CD4-positive, alpha-beta T cell treated with Interleukin-17A for 4 hours (primary cell): ENCODE measurements at places on chromosomes 13 and 19.

- DNase-seq, result no peak
Measured at GRCh38 chr19:36151144-36152018, 866 bp downstream of the COX7A1 start.

GRCh38 chr13:53822136-53822535 is 793.5 kb downstream of the OLFM4 start:
- DNase-seq, result no peak

- peak; percentile 50 for DNase-seq
Measured at GRCh38 chr19:45670670-45671453, 2.8 kb downstream of the GIPR start.

GRCh38 chr13:110183910-110184309 is 123.0 kb downstream of the COL4A1 start:
- no peak for DNase-seq

DNA sequence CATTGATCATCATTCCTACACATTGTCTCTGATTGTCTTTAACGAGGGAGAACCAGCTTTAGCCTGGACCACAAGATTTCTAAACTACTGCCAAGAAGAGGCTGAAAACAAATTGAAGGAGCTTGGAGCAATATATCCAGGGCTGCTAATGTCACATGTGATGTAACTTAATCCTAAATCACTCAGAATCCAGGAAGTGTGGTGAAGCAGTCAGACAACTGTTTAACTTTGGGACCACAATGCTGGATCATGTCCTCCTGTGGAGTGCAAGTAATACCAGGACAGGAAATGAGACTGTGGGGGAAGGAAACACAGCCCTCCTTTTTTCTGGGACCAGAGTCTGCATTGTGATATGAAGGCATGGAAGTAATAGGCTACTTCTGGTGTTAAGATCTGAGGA is 430.2 kb downstream of the KCTD12 start:
- DNase-seq, result no peak

DNA sequence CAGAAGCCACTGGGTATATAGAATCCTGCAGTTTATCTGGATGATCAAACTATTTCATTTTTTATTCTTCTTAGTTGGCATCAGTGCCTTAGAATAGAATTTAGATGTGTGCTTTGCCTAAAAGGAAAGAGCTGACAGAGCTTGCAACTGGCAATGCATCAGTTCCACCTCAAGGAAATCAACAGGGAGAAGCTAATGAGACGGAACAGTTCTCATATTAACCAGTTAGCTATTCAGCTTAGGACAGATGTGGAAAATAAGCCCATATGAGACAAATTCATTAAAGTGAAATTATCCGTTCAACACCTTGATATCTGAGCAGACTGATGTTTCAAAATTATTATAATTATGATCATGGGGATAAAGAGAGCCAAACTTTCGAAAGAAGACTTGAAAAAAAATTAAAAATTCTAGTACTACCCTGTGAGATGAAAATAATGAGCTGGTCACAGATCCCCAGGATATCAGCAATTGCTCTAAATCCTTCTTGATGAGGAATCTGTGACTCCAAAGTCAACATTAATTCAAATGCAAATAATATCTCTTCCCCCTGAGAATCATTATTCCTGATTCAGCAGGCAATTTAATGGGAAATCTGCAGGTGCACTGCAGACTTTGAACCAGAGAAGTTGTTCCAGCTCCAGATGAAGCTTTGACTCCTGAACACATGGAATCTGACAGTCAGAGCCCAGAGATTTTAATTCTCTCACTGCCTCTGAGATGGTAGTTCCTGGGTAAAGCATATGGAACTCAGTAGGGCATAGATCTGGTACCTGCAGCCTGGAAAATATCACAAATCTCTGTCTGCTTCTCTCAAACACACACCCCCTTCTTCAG is 486.8 kb downstream of the FOXO1 start:
- DNase-seq, result no peak

GRCh38 chr13:106140476-106140875 is 395.0 kb downstream of the EFNB2 start:
- no peak for DNase-seq

DNA sequence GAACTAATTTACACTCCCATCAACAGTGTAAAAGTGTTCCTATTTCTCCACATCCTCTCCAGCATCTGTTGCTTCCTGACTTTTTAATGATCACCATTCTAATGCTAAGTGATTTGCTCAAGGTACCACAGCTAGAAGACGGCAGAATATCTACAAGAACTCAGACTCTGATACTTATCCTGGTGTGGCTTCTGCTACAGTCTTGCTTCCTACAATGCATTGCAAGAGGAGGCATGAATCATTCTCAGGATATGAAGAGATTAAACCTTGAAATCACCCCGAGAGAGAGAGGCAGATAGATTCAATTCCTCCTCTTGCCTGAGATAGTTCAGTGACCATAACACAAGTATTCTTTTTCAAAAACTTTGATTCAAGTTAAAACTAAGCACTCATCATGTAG is 306.4 kb downstream of the TBC1D4 start:
- no peak for DNase-seq

GRCh38 chr13:40508127-40508526 is 158.3 kb downstream of the FOXO1 start:
- no peak for DNase-seq

- DNase-seq, result no peak
Measured at GRCh38 chr19:45094137-45094536, 1.2 kb downstream of the PPP1R37 start.

GRCh38 chr13:91381371-91381770 is 17.1 kb upstream of the GPC5 start:
- DNase-seq, result no peak

DNA sequence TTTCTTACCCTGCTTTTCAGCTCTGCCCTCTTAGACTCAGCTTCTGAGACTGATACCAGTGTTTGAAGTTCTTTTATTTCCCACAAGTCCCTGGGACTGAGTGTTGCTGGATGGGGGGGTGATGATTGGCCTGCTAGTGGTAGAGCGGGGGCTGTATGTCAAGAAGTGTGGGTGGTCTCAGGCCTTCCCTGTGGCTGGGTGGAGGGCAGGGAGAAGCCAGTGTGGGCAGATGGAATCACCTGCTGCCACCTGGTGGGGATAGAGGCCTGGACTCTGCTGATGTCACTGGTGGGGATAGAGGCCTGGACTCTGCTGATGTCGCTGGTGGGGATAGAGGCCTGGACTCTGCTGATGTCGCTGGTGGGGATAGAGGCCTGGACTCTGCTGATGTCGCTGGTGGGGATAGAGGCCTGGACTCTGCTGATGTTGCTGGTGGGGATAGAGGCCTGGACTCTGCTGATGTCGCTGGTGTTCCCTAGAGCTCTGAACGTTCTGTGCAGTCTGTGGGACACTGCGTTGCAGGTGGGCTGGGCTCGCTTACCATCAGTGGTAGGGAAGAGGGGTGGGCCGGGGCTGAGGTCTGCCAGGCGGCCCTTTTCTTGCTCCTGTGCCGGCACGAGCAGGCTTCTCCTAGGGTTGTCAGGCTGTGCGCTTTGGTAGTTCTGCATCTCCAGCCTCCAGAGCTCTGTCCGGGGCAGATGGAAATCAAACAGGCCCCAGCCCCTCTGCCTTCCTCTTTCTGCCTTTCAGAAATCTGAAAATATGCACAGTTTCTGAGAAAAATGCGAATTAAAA is 101.3 kb downstream of the ARHGEF7 start:
- DNase-seq, result peak; percentile 69

DNA sequence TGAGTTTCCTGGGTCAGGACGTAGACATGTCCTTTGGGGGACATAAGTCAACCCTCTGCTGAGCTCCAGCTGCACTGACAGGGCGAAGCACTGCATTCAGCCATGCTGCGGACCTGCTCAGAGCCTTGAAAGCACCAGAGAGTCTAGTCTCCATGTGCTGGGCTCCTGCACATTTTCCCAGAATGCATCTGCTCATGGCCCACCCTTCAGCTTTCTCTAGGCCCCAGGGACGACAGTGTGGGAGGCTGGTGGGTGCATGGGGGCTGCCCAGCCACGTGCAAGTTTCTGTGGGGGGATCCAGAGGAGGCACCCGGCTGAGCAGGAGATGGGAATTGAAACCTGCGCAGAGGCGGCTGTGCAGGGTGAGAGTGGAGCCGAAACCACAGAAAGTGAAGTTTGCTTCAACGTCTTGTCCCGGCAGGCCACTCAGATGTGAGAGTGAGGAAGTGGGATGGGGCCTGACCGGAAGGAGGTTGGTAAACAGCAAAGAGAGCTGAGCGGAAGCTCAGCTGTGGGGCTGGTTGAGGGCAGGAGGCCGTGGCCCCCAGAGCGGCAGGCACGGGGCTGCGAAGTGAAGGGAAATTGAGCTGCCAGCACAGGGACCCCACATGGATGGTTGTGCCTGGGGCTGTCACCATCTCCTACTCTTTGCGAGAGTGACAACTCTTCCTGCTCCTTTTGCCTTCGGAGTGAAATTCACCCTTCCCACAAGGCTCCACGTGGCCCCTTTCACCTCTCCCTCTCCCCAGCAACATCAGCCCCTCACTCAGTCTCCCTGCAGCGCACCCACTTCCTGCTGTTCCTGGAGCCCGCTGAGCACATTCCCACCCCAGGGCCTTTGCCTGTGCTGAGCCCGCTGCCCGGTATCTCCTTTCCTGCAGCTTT is 11.8 kb downstream of the PGLS start:
- DNase-seq, result peak; percentile 61

GRCh38 chr13:103067751-103068555 is 1.7 kb upstream of the SLC10A2 start:
- no peak for DNase-seq

GRCh38 chr19:1037621-1038064 is 2.3 kb upstream of the ABCA7 start:
- DNase-seq, result no peak

GRCh38 chr19:4352701-4353121 is 9.3 kb downstream of the MPND start:
- DNase-seq, result peak; percentile 69

DNA sequence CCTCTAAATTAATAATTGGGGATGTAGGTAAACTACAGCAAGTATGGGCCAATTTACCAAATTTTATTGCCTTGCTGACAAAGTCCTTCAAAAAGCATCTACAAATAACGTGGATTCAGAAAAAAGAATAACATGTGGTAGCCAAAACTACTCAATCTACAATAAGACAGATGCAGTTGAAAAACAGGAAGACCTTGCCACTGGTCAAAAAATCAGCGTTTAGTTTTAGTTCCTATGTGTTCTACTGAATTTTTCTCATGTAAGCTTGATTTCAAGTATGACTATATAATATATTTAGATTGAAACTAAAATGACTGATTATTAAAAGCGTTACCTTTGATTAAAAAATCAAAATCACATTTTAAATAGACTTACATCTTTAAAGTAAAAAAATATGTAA is 1317.6 kb downstream of the PCDH9 start:
- DNase-seq, result no peak

DNA sequence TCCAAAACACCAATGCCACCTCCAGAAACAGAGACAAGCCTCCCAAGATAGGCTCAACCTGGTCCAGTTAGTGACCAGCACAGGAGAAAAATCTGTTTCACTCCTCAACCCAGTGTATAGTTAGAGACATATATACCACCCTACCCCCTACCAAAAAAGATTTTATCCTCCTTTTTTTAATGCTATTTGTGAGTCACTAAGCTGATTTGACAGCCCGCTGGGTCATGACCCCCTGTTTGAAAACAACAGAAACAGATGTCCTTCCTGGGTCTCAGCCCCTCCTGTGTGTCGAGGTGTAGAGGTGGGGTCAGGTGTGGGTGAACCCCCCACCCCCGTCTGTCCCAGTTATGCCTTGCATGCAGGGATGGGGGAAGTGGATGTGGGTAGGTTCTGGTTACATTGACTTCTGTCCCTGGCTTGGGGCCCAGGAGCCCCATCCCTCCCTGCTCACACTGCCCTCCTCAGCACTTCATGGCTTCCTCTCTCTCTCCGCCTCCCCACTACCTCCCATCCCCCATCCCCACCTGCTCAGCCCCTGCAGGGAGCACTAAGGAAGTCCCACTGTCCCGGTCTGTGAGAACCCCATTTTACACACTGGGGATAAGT is 14.0 kb upstream of the TOMM40 start:
- no peak for DNase-seq

- DNase-seq, result peak; percentile 97
Measured at GRCh38 chr19:43474986-43475705, 9.7 kb upstream of the LYPD3 start.

DNA sequence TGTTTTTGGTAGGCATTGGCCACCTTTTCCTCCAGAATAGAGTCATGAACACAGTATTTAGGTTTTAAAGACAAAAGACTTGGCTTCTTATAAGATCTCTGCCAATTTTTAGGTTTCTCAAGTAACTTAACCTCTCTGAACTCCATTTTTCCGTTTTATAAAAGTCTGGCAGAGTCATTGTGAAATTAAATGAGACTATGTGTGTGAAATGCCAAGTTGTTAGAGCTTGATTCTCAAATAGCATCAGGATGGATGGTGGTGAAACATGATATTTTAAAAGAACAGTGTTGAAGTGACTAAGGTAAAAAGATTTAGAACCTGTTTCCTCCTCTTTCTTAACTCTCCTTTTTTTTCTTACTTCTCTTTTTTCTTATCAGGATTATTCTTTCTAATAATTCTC is 617.7 kb upstream of the SLITRK1 start:
- no peak for DNase-seq
